ENCODE measurements at places on chromosomes 7 and 10.

GRCh38 chr10:77707570-77707969, 70.0 kb upstream of the KCNMA1 start:
- DNase-seq = no peak

DNA sequence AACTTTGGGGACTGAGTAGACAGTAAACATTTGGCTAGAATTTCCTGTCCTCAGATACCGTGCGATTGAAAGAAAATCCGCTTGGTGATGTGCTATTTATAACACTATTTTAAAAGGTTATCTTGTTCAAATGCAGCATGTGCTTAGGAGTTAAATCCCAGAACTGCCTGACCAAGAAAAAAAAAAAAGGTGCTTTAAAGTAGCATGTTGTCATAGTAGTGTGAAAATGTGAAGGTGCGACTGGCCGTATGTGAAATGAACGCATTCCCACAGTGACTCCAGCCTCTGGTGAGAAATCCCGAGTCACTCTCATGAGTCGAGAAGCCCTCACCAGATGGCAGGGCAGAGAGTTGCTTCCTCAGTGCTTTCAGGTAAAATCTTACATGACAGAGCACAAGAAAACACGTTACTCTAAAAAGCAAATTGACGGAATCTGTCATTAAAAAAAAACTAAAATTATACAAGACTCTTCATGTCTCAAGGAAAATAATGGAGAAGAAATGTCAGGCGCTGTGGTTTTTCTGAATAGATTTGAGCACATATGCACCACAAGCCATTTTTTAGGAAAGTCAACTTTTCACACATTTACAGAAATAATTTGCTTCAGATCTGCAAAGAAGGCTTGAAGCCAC, 18.4 kb upstream of the KLF6 start:
- no peak for DNase-seq

- DNase-seq = peak; percentile 5
Observed at GRCh38 chr10:108911814-108912541, 1011.3 kb downstream of the XPNPEP1 start.

GRCh38 chr7:127699853-127700252, 47.9 kb downstream of the SND1 start:
- DNase-seq = no peak

GRCh38 chr10:79003183-79004100, 65.3 kb upstream of the ZMIZ1 start:
- no peak for DNase-seq

DNA sequence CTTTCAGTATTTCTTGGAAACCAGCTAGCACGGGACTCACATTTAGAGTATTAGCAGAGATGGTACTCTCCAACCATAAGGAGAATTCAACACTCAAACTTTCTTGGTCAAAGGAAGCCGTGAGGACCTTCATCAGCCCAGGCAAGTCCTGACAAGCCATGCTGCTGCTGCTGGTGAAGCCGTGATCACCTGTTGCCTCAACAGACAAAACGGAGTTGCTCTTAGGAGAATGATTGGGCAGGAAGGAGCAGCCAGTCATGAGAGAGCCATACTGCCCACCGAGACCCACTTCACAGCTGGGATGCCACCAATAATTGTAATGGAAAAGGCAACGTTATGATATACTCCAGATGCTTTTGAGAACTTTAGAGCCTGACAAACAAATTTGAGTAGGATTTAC, 60.8 kb upstream of the PLPP4 start:
- DNase-seq = no peak

GRCh38 chr7:84454174-84454959, 259.8 kb upstream of the SEMA3A start:
- no peak for DNase-seq

- DNase-seq = no peak
Observed at GRCh38 chr7:2521952-2522591, 2.5 kb downstream of the LFNG start.

DNA sequence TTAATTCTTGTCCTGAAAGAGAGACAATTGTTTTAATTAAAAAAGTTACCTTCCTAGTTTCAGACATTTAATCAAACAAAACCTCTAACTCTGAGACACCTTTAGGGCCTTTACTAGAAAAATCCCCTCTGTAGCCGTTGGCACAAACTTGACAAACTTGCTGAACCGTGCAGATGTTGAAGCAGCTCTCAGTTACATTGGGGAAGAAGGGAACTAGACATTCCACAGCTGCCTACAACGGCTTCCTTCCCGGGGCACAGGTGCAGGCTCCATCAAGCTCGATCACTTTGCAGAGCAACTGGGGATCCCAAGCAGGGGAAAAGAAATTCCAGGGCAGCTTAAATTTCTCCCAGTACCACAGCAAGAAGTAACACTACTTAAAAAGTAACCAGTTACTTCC, 141.3 kb downstream of the SKAP2 start:
- no peak for DNase-seq

DNA sequence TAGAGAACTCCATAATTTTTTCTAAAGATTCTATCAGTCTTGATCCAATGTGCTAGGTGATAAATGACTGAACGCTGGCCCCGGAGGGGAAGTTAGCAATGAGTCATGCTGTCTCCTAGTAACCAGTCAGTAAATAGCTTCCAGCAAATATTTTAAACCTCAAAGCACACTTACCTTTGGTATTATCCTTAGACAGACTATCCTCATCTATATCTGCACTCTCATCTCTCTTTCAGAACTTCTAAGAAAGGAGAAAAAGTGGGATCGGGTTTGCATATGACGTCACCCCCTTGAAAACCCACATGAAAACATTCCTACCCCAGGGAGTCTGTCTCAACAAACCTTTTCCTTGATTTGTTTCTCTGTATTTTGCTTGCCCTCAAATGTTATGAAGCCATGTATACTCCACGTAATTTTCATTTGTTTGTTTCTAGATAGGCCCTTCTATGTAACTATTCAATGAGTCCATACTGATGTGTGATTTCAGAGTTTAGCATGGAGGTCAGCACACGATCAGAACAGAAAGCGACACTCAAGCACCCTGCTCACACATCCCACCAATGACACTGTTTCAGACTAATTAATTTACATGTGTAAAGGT, 174.9 kb upstream of the NRP1 start:
- no peak for DNase-seq

- DNase-seq = no peak
Observed at GRCh38 chr10:12264204-12264940, 68.4 kb downstream of the CDC123 start.

DNA sequence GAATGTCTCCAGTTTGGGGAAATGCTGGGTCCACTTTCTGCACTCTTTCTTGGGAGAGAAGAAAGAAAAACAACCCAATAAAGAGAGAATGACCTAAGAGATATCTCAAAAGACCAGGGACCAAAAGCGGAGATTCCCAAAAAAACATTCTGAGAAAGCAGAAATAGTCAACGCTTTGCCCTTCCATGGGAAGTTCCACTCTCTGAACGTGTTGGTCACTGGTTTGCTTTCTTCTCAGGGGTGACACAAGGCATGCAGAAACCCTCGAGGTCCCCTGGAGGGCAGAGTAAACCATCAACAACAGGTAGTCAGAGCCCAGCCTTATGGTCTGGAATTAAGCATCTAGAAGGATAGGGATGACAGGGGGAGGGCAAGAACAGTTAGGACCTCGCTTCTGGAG, 26.2 kb upstream of the AOAH start:
- no peak for DNase-seq

DNA sequence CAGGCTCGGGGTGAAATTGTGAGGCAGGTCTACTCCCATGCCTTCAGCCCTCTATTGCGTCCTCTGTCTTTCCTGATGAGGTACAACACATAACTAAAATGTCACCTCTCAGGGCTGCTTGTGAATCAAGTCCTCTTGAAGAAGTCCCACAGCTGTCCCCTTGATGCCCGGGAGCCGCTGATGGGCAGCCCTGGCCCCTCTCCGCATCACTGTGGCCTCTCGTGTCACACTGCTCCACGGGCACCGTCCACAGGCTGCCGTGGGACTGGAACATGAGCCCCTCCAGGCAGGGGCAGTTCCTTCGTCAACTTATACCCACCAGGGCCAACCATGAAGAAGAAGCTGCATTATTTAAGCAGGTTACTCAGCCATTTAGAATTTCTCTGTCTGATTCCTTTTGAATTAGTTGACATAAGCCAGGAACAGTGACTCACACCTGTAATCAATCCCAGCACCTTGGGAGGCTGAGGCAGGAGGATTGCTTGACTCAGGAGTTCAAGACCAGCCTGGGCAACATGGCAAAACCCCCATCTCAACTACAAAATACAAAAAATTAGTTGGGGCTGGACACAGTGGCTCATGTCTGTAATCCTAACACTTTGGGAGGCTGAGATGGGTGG, 58.5 kb upstream of the UBE3C start:
- no peak for DNase-seq

DNA sequence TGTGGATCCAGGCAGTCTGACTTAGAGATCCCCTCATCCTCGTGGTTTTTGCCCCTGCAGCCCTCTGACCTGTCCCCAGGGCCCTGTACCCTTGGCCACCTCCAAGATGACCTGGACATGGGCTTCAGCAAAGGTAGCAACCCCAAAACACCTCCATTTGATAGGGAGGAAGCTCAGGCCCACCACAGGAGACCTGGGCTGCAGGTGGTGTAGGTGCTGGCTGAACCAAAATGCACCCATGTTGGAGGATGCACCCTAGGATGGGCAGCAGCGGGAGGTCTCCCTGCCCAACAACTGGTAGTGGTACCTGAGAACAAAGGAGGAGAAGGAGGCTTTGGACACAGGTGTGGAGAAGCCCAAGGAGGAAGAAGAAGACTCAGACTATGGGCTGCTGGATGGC, 188.7 kb downstream of the ZNF716 start:
- DNase-seq = no peak

DNA sequence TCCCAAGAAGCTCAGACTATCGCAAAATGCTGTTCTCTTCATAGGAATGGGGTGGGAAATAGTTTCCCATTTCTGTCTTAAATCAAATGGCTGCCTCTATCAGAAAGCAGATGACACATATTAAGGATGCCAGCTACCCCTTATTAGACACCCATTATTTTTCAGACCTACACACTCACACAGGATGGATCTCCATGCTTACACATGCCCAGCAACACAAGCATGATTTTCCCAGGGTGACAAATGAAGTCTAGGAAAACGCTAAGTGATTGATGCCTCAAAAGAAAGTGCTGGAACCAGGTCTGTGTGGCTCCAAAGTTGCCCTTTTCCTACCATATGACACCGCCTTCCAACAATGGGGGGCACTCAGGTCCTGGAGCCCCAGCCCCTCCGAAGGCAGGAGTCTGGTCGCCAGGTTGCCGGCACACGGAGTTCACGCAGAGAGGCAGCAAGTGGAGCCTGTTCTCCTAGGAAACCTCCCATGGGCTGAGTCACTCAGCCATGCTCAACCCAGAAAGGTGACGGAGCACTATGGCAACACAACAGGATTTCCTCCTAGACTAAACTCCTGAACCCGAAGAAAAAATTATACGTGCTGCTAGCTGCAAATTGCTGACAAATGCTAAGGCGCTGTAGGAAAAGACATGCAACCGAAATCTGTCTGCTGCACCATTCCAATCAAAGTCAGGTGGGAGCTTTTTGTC, 19.8 kb downstream of the VOPP1 start:
- DNase-seq = no peak

DNA sequence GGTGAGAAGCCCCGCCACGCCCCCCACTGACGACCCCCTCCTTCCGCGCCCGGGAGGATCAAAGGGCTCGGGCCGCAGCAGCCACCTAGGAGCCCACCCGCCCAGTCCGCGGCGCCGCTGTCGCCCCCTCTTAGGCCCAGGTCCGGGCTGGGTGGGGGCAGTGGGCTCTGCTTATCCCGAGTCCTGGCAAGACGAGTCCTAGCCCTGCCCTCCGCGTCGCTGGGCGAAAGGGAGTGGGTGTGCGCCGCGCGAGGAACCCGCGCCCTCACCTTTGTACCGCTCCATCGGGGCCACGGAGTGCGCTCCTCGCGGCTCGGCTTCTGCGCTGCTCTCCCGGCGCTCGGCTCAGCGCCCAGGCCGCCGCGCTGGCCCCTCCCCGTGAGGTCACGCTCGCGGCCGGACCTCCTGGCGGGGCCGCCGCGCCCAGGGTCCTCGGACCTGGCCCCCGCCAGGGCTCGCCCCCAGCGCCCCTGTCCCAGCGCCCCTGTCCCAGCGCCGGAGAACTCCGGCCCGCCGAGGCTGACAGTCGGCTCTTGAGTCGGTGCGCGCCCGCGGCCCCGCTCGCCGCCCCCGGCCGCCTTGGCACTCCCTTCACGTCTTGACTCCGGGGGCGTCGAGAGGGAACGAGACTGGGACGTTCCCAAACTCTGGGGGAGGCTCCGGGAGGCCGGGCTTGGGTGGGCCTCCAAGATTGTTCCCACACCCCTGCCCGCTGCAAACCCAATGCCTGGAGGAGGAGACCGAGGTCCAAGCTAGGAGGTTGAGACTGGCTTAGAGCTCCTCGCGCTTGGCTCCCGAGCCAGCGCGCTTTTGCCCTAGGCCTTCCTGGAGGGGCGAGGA, at the start of gene AFAP1L2:
AFAP1L2 (minus strand) TSS at position 332 of the 840 bp plus-strand sequence; CDS start at position 285, 47 bp downstream.
- no peak for DNase-seq

- no peak for DNase-seq
Observed at GRCh38 chr7:7766671-7767070, 48.3 kb upstream of the RPA3 start.

DNA sequence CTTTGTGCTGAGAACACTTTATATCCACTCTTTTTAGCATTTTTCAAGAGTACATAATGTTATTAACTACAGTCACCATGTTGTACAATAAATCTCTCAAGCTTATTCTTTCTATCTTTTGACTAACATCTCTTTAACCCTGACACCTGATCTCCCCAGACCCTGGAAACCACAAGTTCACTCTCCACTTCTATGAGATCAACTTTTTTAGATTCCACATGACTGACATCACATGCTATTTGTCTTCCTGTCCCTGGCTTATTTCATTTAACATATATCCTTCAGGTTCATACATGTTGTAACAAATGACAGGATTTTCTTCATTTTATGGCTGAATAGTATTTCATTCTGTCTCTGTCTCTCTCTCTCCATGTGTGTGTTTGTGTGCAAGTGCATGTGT, 15.5 kb downstream of the SLC13A1 start:
- DNase-seq = no peak

DNA sequence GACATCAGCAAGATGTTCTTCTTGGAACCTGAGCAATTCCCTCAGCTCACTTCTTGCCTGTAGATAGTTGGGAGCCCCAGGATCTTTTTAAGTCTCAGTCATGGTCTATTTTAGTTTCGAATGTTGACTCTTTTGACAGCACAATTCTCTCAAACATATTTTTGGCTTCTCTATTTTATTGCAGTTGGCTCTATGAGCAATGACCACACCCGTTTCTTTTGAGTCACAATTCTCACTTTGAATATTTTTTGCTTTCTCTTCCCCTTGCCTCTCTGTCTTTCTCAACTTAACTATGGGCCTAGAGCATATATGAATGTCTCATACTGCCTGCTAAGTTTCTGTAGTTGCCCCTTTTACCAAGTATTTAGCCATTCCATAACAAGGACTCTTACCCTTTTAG, 222.8 kb downstream of the PTN start:
- no peak for DNase-seq

Measured in DMS 273 treated with DMSO at 0.1 percent for 48 hours (cell line).